Kasumi-1 (cell line): ENCODE measurements at places on chromosomes 3 and 15.
A peak's percentile ranks its signal among the peaks of the same experiment; 100 is the strongest.

DNA sequence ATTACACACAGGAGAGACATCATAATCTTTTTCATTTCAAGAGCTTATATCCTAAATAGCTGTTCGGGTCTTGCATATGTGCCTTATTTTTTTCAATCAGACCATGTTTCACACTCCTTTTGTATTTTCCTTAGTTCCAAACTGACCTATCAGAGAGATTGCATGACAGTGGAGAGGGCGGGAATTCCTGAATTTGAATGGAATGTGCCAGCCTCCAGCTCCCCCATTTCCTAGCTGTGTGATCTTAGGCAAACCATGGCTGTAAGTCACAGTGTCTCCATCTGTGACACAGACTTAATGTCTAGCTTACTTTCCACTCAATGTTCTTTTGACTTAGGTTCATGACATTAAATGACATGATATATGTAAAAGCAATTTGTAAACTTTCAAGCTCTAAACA, 62.0 kb upstream of the CSTA start:
- DNase-seq = no peak

GRCh38 chr3:126781889-126782491, 78.0 kb downstream of the CHCHD6 start:
- DNase-seq = no peak

- DNase-seq = peak; percentile 24
Observed at GRCh38 chr3:102712896-102713295, 278.1 kb downstream of the ZPLD1 start.

- peak; percentile 77 for DNase-seq
Observed at GRCh38 chr3:74592359-74592758, 22.1 kb downstream of the CNTN3 start.

DNA sequence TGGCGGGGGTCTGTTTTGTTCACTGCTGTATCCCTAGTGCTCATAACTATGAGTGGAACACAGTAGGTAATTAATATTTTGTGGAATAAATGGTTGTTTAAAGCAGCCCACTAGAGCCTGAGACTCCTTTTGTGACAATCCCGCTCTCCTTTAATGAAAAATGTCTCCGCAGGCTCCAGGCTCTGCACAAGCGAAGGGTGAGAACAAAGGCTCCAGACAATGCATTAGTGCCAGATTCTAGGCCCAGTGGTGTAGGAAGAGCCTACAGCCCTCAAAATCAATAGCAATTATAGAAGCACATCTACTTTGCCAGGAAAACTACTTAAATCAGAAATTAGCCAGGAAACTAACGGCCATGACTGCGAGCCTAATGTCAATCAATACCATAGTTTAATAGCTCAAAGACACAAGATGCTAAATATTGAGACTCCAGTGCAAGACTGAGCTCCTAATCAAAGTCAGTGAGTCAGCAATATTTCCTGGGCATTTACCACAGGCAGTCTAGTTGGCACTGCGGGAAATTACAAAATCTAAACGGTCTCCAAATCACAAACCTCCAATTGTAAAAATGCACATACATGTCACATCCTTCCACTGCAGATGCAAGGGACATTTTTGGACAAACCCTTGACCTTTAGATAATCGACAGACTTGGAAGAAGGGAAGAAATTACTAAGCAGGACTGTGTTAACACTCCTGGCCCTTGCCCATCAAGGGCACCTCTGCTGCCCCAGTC, 2.3 kb downstream of the ANXA2 start:
- DNase-seq = no peak

- no peak for DNase-seq
Observed at GRCh38 chr3:129004639-129005295, 3.7 kb downstream of the EFCC1 start.

GRCh38 chr15:100078511-100079220, 263.1 kb downstream of the ADAMTS17 start:
- no peak for DNase-seq

GRCh38 chr3:69304396-69304795, 81.5 kb downstream of the FRMD4B start:
- DNase-seq = no peak

GRCh38 chr3:128423525-128424147, 43.1 kb downstream of the DNAJB8 start:
- DNase-seq = peak; percentile 4

GRCh38 chr3:79587150-79587549, 180.6 kb downstream of the ROBO1 start:
- no peak for DNase-seq

DNA sequence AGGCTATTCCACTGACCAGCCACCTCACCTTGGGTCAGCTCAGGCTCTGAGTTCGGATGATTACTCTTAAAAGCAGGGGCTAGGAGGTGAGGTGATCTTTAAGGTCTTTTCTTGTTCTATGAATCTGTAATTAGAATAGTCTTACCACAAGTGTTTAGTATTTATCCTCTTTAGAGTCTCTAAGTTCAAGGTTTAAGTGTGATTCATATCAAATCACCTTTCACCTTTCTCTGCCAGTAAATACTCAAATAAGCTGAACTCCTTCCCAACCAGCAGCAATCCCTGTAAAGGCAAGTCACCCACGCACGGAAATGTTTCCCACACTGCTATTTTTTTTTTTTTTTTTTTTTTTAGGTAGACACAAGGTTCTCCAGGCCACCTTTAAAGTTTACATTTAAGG, 14.5 kb upstream of the TMEM44 start:
- DNase-seq = no peak

DNA sequence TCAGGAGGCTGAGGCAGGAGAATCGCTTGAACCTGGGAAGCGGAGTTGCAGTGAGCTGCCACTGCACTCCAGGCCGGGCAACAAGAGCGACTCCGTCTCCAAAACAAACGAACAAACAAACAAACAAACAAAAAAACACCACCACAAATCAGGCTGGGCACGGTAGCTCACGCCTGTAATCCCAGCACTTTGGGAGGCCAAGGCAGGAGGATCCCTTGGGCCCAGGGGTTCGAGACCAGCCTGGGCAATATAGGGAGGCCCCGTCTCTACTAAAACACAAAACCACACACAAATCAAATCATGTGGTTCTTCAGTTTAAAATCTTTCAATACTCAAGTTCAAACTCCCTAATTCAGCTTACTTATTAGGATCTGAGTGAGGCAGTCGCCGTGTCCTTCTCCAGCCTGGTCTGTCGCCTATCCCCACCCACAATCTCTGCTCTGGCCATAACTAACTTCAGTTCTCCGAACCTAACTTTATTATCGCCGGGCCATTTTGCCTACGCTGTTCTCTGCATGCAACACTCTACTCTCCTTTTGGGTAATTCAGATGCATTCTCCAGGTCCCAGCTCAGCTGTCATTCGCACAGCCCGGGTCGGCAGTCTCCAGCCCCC, 660 bp upstream of the RTF1 start:
- DNase-seq = no peak

DNA sequence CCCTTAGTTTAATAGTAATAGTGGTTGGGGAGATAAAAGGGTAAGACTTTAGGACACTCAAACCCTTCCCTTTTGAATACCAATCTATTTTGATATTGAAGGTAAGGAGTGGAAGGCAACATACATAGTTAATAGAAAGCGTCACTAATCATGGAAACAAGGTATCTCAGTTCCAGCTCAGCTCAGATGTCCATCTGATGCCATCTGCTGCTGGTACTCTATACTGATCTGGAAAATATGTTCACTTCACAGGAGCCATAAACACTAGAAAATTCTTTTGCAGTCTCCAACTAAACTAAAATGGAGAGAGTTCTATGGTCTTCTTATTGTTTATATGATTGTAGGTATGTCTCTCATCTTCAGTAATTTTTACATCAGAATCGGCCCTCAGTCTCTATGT, 1777.1 kb downstream of the OTOL1 start:
- no peak for DNase-seq

- no peak for DNase-seq
Observed at GRCh38 chr3:120497336-120497735, 46.5 kb upstream of the FSTL1 start.

- peak; percentile 31 for DNase-seq
Observed at GRCh38 chr15:80059786-80060355, 395 bp downstream of the ZFAND6 start.

- DNase-seq = no peak
Observed at GRCh38 chr3:107542665-107543064, 19.9 kb downstream of the BBX start.

DNA sequence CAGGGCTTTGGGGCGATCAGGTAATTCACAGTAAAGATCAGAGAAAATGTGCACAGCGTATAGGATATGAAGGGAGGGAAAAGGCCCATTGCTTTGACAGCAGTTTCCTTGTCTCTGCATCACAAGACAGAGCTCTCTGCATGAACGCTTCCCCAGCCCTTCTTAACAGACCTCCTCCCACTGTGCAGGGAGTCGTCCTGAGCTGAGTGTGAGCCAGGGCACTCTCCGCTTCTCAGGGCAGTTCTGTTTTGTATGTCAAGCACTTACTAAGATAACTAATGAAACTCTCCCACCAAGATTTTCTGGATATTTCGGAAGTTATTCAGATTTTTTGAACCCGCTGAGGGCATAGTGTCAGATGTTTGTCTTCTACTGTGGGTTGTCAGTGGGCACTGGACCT, 105.8 kb upstream of the C15orf61 start:
- no peak for DNase-seq

DNA sequence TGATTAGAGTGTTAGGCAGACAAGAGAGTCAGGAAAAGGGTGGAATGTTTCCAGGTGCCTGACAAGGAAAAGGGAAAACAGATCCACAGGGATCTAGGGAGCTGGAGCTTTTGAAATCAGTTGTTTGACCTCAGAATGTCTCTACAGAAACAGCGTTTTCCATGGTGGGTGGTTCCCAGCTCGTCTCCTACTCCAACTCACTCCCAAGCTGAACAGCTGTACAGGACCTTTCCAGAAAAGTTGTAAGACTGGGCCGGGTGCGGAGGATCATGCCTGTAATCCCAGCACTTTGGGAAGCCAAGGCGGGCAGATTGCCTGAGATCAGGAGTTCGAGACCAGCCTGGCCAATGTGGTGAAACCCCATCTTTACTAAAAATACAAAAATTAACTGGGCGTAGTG, 55.7 kb upstream of the RYK start:
- no peak for DNase-seq

DNA sequence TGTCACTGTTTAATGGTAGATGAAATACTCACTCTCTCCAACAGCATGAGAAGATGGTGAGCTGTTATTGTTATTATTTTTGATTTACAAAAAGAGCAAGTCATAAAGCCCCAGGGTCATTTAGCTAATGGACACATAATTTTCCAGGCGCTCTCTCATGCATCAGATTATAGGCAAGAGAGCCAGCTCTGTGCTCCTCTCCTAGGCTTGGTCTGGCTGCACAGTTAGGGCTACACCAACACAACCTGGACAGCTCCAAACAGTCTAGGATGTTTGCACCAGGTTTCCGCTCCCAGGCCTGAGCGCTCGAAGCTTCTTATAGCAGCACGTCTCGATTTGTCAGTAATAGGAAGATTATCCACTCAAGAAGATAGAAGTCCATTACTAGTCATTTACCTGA, 123.7 kb downstream of the FAM43A start:
- no peak for DNase-seq

GRCh38 chr3:115072265-115073021, 74.6 kb downstream of the ZBTB20 start:
- no peak for DNase-seq

DNA sequence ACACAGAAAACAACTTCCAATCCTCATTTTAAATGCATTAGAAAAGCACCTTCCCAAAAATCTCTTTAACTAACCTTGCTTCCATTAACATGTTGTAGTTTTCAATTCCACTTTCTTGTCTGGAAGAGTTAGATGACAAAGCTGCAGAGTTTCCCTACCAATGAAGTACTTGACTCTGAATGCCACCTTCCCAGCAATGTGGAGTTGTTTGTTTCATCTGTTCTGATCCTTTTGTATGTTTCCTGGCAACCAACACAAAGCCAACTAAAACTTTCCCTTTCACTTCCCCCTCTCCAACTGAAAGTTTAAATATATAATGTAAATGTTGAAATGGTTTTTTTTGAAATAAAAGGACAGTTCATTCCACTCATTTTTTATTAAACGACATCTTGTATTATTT, at the start of gene WDR49:
Gene WDR49 (minus strand): TSS at position 183 of the 400 bp plus-strand sequence. CDS start 517 bp downstream, outside the sequence.
- peak; percentile 31 for DNase-seq

- no peak for DNase-seq
Observed at GRCh38 chr15:67149773-67150022, 84.3 kb downstream of the SMAD3 start.

- no peak for DNase-seq
Observed at GRCh38 chr3:135097276-135097946, 302.4 kb downstream of the EPHB1 start.

GRCh38 chr15:83585601-83586335, 68.2 kb upstream of the ADAMTSL3 start:
- no peak for DNase-seq

GRCh38 chr3:146040630-146041029, 120.4 kb downstream of the PLOD2 start:
- DNase-seq = no peak

- DNase-seq = no peak
Observed at GRCh38 chr3:9507586-9508578, 45.7 kb downstream of the LHFPL4 start.

GRCh38 chr3:107387555-107387954, 10.3 kb downstream of the CCDC54 start:
- no peak for DNase-seq

DNA sequence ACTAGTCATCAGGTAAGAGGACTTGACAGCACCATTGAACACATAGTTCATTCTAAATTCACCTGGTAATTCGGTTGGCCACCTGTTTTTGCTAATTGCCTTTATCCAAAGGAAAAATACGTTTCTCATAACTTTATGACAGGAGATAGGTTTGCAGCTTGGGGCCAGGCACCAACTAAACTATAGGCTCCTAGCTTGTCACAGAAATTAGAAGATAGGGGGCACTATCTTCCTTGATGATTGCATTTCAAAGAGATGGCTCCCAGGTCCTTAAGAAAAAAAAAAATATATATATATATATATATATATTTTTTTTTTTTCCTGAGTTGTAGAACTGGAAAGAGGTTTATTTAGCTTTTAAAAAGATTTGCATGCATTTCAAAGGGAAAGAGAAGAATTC, 563.6 kb downstream of the NAALADL2 start:
- peak; percentile 19 for DNase-seq

DNA sequence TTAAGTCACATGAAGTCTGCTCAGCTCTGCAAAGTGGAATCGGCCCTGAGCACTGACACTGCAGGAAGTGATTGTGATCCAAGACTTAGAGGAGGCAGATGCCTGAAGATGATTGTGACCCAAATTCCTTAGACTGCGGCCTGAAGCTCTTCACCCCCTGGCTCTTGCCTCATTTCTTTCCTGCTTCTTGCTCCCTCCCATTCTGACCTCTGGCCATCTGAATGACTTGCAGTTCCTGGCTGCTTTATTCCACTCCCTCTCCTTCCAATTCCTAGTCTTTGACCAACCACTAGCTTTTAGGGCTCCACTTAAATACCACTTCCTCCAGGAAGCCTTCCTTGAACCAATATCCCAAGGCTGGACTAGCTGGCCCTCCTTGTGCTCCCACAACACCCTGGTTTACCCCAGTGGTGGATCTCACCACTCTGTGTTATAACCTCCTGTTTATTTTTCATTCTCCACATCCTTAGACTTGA, 9.9 kb upstream of the EPB42 start:
- no peak for DNase-seq

DNA sequence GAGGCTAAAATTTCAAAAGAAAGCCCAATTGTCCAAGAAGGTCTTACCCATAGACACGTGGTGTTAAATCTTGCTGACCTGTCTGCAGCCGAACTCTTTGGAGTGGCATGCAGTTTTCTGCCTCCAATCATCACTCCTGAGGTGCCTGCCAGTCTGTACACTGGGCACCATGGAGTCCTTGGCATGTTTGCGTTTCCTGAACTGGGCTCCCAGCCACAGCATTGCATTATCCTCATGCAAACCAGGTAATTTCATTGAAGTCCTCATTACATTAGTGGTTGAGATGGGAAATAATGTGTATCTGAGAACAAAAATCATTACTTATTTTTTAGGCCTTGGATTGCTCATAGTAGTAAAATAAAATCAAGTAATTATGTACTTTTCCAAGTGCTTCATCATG, 152.3 kb downstream of the AKAP13 start:
- no peak for DNase-seq
